Foreskin melanocyte (primary cell): ENCODE measurements at places on chromosomes 3 and 15.

GRCh38 chr15:101115393-101115785, 136.5 kb downstream of the CHSY1 start:
- peak; percentile 81 for DNase-seq

DNA sequence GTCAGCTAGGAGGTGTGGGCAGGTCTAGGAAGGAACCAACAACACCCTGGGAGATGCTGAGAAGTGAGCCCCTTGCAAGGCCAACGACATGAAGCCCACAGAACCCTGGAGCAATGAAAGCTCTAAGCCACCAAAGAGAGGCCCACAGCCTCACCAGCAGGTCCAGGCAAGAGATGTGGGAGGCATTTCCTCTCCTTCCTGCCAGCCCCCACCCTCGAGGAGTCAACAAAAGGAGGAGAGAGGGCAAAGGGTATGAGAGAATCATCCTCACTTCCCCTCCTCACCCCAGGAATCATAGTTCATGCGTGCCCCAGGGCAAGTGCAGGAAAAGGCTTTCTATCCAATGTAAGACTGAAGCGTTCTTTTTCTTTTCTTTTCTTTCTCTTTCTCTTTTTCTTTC, 195.8 kb downstream of the SHQ1 start:
- no peak for DNase-seq

DNA sequence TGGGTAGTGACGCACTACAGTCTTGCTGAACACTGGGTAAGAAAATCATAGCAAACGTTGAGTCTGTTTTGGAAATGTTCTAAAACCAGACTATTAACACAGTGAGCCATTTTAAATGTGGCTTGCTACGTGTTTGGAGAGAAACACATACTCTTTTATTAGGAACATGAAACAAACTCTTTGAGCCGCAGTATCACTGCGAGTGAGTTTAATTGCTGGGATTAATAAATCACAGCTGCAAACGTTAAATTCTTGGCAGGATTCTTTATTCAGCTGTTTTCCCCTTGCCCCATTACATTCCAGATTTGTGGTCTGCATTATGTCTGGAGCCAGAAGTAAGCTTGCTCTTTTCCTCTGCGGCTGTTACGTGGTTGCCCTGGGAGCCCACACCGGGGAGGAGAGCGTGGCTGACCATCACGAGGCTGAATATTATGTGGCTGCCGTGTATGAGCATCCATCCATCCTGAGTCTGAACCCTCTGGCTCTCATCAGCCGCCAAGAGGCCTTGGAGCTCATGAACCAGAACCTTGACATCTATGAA, 33.6 kb downstream of the BTD start:
- peak; percentile 87 for DNase-seq

GRCh38 chr3:19632099-19633074, 301.6 kb downstream of the EFHB start:
- DNase-seq = no peak

GRCh38 chr3:132622148-132622547, 25.1 kb downstream of the ACKR4 start:
- no peak for DNase-seq

GRCh38 chr15:40630313-40630712, 36.3 kb downstream of the KNL1 start:
- no peak for DNase-seq

GRCh38 chr15:54620916-54621315, 575.8 kb downstream of the RSL24D1 start:
- DNase-seq = no peak
